ENCODE measurements at places on chromosomes 13 and 19.

DNA sequence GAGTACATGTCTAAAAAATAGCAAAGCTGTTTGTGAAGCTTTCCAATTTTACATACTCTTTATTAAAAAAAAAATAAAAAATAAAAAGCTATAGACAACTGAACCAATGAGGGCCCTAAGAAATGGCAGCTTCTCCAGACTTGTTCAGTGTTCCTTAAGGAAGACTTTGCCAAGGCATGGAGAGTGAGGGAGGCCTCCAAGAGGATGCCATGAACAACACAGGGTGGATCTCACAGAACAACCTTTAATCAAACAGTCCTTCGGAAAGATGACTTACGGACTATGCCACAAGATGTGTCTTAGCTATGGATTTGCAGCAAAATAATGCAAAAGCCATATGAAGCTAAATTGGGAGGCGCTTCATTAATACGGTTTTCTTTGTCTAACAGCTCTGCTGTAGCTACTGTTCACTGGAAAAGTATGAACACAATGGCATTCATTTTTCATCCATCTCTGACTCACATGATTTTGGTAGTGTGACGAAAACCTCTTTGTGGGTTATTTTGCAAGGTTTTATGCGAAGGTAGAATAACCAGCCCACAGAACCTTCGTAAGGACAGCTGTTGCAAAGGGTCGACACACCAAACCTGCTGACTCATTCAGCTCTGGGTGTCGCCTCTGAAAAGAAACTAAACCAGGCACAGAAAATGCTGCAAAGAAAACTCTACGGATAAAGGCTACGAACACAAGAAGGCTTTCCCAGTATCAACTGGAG is 27.7 kb downstream of the EFNB2 start:
- no peak for DNase-seq

GRCh38 chr13:79051472-79051871 is 354.6 kb downstream of the RBM26 start:
- no peak for DNase-seq

GRCh38 chr13:95003019-95003813 is 290.9 kb upstream of the SOX21 start:
- no peak for DNase-seq

- no peak for DNase-seq
These were observed 963.1 kb downstream of the EFNB2 start for GRCh38 chr13:105572401-105572800.

DNA sequence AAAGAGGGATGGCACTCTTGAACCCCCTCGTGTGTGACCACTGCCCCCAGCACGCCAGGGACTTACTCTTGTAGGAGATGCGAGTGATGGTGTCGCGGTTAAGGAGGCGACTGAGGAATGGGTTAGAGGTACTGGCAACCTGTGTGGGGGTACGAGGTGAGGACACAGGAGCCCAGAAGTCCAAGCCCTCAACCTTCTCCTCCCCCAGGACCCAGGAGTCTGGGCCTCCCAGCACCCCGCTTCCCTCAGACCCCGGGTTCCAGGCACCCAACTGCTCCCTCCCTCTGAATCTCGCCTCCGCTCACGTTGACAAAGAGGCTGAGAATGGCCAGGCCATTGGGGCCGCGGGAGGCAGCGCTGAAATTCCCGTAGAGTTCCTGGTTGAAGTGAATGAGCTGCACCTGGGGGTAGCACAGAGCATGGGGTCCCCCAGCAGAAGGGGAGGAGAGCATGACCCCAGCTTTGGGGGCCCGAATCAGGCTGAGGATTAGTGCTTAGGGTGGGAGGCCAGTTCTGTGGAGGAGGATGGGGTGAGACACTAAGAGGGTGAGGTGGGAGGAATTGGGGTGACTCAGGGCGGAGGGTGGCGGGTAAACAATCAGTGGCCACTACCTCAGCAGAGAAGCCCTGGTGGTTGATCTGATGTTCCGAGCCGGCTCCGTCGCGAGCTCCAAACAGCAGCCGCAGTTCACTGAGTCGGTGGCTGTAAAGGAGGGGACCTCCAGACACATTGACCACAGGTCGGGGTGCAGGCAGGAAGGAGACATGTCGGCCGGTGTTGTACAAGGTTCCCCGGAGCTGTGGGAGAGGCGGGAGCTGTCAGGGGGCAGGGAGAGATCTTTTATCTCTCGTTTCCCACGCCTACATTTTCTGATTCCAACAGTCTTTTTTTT is 2.5 kb upstream of the DBP start:
- no peak for DNase-seq

DNA sequence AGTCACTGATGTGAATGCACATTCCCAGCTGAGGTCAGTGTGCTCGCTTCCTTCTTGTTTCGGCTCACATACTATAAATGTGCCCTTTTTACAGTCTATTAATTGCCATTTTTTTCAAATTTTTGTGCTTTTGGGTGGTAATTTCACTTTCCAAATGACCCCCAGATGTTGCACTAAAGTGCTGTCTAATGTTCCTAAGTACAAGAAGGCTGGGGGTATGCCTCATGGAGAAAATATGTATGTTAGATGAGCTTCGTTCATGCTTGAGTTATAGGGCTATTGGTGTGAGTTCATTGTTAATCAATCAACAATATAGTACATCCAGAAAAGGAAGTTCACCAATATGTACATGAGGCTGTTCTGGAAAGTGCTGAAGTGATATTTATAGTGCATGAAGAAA is 84.7 kb downstream of the KL start:
- no peak for DNase-seq

GRCh38 chr19:14840206-14840605 is 5.2 kb upstream of the OR7A5 start:
- DNase-seq, result no peak

DNA sequence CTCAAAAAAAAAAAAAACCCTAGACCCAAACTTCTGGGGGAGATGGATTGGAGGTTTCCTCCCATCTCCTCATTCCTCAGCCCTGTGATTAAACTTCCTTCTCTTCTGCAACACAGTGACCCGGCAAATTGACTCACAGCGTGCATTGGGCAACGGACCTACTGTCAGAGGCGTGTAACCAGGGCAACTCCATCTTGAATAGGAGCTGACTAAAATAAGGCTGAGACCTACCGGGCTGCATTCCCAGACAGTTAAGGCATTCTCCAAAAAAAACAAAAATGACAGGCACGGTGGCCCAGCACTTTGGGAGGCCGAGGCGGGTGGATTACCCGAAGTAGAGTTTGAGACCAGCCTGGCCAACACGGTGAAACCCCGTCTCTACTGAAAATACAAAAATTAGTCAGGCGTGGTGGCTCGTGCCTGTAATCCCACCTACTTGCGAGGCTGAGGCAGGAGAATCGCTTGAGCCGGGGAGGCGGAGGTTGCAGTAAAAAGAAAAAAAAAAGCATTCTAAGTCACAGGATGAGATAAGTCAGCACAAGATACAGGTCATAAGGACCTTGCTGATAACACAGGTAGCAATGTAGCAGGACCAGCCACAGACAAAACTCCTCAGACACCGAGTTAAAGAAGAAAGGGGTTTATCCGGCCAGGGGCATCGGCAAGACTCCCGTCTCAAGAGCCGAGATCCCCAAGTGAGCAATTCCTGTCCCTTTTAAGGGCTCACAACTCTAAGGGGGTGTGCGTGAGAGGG is 5.4 kb upstream of the NLRP7 start:
- DNase-seq, result no peak

DNA sequence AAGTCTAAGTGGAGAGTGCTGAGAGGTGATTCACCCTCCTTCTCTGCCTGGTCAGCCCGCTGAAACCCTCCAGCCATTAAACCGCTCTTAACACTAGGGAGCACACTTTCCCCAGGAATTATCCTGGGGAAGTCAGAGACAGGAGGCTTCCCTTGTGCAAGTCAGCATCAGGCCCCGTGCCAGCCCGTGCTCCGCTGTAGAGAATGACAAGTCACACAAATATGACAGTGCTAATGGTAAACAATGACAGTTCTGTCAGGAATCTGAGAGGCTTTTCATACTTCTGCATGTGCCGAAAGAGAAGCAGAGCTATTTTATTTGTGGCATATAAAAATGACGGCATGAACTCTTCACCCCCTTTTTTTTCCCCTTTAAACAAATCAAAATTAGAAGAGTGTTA is 816.9 kb upstream of the SLC10A2 start:
- DNase-seq, result peak; percentile 12

DNA sequence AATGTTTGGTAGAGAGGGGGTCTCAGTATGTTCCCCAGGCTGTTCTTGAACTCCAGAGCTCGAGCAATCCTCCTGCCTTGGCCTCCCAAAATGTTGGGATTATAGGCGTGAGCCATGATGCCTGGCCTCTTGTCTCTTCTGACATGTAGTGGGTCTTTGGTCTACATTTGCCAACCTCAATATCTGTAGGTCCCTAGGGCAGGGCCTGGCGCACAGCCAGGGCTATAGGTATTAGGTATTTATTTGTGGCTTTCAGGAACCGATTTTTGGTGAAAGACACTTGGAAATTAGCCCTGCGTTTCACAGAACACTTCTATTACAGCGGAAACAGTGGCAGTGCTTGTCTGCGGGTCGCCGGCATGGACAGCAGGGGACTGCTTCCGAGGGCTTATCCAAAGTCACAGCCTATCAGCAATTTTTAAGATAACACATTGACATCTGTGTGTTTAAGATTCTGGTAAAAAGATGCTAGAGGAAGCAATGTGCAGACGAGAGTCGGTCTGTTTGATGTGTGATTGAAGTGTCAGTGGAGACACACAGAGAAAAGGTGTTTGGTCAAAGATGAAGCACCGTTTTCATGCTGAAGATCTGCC is 14.5 kb downstream of the ZNF536 start:
- no peak for DNase-seq

- peak; percentile 78 for DNase-seq
These were observed 15.7 kb downstream of the PLIN3 start for GRCh38 chr19:4851551-4852290.

GRCh38 chr13:106521095-106521799 is 14.2 kb downstream of the EFNB2 start:
- no peak for DNase-seq

GRCh38 chr13:38880397-38880796 is 110.2 kb downstream of the STOML3 start:
- DNase-seq, result no peak

DNA sequence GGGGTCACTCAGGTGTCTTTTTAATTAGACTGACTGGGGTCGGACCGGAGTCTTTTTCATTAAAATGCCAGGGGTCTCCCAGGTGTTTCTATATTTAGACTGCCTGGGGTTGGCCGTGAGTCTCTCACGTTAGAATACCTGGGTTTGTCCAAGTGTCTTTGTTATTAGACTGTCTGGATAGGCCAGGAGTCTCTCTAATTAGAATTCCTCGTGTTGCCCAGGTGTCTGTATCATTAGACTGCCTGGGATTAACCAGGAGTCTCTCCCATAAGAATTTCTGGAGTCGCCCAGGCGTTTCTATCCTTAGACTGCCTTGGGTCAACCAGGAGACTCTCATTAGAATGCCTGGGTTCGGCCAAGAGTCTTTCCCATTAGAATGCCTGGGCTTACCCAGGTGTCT is 1445.7 kb downstream of the UQCRFS1 start:
- DNase-seq, result no peak

DNA sequence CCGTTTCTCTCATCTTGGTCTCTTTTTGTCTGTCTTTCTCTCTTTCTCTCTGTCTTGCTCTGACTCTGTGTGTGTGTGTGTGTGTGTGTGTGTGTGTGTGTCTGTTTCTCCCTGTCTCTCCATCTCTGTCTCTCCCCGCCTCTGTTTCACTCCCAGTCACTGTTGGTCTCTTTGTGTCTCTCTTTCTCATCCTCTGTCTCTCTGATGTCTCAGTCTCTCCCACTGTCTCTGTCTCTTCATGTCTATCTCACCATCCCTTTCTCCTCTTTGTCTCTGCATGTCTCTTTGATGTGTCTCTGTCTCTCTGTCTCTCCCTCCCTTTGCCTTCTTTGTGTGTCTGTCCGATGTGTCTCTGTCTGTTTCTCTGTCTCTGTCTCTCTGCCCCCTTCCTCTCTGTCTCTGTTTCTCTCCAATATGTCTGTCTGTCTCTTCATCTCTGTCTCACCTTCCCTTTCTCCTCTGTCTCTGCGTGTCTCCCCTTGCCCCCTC is 2.5 kb downstream of the NFIC start:
- no peak for DNase-seq

GRCh38 chr19:51142119-51142518 is at the start of gene SIGLEC7:
Gene SIGLEC7 (plus strand): TSS chr19:51142301. CDS start chr19:51142370, 69 bp downstream.
- DNase-seq, result no peak

DNA sequence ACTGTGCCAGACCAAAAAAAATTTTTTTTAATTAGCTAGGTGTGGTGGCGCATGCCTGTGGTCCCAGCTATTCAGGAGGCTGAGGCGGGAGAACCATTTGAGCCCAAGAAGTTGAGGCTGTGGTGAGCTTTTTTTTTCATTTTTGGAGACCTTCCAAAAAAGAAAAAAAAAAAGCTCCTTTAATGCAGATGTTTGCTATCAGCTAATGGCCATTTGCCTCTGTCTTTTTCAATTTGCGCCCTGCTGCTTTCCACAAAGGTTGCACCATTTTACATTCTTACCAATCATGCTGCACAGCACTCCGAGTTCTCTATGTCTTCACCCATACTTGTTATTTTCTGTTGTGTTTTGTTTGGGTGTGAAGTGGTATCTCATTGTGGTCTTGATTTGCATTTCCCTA is 15.6 kb upstream of the SMARCA4 start:
- DNase-seq, result no peak

GRCh38 chr13:78323040-78323439 is 280.3 kb downstream of the POU4F1 start:
- no peak for DNase-seq

GRCh38 chr19:45010306-45010705 is 9.0 kb downstream of the RELB start:
- no peak for DNase-seq

- no peak for DNase-seq
These were observed 7.2 kb upstream of the ACER1 start for GRCh38 chr19:6340493-6341201.

DNA sequence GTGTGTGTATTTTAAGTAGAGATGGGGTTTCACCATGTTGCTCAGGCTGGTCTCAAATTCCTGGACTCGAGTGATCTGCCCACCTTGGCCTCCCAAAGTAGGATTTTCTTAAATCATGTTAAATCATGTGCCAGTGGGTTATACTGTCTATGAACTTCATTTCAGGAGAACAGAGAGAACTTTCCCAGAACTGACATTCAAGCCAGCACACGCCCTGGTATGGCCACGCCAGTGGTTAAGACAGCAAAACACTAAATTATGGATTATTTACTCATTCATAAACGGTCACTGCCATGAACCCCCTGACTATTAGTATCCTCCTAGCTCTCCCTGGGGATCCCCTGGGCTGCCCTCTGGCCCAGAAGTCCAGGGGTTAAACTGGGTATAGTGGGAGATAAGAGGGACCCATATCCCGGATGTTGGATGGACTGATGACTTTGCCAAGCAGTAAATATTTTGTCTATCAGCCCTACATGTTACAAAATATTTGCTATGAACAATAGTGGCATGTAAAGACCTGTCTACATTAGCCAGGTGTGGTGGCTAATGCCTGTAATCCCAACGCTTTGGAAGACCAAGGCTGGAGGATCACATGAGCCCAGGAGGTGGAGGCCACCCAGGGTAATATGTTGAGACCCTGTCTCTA is 16.1 kb upstream of the STRN4 start:
- no peak for DNase-seq

- no peak for DNase-seq
These were observed at the start of gene ITGBL1 for GRCh38 chr13:101452519-101453485. Gene ITGBL1 (plus strand): TSS chr13:101452675. CDS start chr13:101452834, 159 bp downstream.

DNA sequence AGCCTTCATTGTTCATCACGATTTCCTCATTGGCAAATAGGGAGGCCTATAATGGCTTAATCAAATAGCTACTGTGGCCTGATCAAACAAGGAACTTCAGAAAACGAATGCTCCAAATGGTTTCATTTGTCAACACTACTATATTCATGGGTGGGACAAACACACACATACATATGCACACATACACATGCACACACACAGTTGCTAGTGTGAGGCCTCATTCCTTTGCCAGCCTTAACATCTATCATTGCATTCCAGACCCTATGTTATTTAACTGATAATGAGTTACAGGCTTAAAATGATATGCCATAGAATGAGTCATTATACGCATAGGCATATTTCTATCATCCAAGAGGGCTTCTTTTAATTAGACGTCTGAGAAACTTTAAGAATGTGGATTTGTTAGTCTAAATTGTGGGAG is 140.2 kb downstream of the KLF5 start:
- DNase-seq, result no peak

Data from HuH-7 (cell line).